ENCODE measurements at places on chromosomes 5 and 9.

DNA sequence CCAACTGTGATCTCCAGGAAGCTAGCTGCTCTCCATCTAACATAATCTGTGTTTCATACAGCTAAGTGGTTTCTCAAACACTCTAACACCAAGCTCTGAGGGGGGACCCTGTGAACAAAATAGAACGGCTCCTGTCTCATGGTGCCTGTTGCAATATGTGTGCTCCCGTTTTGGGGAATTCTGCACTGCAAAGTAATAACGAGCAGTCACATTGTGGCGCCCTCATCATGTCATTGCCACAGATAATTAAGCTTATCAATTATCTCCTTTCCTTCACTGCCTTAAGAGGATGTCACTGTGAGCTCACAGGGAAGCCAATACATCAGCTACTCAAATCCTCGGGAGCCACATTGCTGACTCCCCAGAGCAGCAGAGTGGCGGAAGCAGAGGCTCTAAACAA lies 416.2 kb downstream of the SPOCK1 start:
- no peak for DNase-seq

- DNase-seq = no peak
Measured at GRCh38 chr9:128798896-128799295, 11.8 kb downstream of the TBC1D13 start.

DNA sequence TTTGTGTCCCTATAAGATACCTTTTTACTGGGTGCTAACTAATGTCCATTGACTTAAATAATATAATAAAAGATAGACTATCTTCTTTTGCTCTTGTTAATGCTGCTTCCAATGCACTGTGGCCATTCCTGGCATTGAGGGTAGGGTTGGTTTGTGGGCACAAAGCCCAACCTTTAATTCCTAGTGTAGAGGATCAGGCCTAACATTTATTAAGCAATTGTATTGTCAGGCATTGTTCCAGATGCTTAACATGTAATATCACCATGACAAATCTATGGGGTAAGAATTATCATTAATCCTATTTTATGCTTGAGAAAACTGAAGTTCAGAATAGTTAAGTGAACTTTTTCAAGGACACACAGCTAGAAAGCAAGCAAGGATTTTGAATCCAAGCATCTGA lies 60.4 kb upstream of the GPBP1 start:
- no peak for DNase-seq

DNA sequence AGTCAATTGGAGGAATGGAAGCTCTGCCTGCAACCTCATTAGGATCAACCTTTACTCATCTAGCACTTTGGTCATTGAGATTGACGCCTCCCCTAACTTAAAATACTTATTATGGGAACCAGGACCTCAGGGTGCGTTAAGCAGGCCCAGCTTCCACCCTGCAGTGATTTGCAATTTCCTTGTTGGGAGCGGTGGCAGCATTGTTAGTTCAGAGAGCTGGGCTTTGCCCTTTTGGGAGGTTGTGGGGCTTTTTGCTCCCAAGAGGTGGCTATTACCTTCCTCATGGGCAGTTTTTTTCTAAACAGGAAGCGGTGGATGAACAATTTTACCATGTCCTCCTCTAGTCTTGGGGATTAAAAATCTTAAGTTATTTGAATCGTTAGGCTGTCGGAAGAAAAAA lies 60.9 kb downstream of the TMEM215 start:
- no peak for DNase-seq

GRCh38 chr5:60436518-60436917 lies 263.4 kb downstream of the DEPDC1B start:
- DNase-seq = no peak

DNA sequence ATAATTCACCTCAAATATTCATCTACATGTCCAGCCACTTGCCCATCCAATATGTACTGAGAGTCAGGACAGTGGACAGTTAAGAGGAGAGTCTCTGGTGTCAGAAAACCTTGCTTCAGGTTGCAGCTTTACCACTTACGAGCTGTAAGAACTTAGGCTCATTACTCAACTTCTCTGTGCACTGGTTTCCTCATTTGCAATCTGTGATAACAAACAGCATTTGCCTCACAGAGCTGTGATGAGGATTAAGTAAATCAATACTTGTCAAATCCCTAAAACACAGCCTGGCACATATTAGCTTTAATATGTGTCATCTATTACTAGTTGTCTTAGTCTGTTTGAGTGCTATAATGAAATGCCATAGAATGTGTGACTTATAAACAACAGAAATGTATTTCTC lies 8.6 kb downstream of the GOLGA1 start:
- no peak for DNase-seq

All from GM23248 (cell line).